ENCODE measurements at places on chromosomes 4 and X. TPM values are rescaled to one million over a fixed set of nuclear protein-coding genes. Genes with fewer than 3 reads are reported as not detected.

GRCh38 chrX:107707866-107708265 is 67.7 kb downstream of the TSC22D3 start:
- DNase-seq, result no peak

DNA sequence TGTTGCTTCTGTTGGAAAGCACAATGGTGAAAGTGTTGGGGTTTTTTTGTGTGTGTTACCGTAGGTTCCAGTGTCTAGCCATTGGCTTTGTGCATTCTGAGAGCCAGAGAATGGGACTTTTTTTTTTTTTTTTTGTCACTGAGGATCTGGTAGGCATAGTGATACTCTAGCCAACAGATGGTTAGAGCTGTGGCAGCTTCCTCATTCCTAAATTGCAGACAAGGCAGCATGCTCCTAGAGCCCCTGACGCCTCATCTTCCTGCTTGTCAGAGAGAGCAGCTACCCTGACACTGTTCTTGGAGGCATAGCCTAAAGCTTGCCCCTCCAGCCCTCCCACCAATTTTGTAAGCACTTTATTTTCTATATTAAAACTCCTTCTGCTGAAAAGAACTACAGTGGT is 27.0 kb downstream of the ARHGEF9 start:
- DNase-seq, result no peak

DNA sequence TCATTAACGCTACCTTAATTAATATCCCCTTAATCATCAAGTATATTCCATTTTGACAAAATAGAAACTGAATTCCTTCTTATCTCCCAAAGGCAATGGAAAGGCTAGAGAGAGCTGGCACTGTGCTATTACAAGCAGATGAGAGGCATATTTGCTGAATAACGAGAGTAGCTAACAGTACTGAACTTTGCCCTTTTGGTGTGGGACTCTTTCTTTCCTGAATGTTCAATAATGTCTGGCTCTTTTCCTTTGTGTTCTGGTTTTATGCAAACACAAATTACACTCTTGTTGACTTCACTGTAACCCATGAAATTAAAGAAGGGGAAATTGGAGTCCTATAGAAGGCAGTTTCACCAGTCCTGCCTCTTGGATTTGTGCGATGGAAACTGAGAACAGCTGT is 63.5 kb downstream of the SHROOM3 start:
- DNase-seq, result no peak

DNA sequence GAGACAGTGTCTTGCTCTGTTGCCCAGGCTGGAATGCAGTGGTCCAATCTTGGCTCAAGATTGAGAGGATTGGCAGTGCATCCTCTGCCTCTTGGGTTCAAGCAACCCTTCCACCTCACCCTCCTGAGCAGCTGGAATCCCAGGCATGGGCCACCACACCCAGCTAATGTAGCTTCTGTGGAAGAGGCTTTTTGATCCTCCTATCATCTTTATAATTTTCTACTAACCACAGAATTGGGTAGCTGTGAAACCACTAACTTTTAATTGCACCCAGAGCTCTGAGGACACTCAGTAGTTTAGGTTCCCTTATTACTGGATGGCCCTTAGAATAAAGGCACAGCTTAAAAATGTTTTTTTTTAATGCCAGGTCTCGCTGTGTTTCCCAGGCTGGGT is 8.9 kb upstream of the AGA start:
- no peak for DNase-seq

DNA sequence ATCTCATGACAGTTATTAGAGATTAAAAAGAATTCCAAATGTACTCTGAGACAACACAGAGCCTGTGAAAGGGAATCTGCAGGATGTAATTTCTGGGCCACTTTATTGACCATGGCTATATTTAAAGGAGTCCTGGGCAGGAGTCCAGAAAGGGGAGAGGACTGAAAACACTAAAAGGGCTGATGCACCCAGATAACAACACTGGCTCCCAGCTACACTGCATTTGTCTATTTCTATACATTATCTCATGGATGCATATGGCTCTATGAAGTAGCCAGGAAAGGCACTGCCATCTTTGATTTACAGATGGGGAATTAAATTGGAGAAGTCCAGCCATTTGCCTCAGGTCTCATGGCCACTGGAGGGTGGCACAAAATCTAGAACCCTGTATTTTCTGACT is 56.0 kb downstream of the MED28 start:
- DNase-seq, result no peak

GRCh38 chr4:53366301-53366716 is 448 bp upstream of the SCFD2 start:
- no peak for DNase-seq

DNA sequence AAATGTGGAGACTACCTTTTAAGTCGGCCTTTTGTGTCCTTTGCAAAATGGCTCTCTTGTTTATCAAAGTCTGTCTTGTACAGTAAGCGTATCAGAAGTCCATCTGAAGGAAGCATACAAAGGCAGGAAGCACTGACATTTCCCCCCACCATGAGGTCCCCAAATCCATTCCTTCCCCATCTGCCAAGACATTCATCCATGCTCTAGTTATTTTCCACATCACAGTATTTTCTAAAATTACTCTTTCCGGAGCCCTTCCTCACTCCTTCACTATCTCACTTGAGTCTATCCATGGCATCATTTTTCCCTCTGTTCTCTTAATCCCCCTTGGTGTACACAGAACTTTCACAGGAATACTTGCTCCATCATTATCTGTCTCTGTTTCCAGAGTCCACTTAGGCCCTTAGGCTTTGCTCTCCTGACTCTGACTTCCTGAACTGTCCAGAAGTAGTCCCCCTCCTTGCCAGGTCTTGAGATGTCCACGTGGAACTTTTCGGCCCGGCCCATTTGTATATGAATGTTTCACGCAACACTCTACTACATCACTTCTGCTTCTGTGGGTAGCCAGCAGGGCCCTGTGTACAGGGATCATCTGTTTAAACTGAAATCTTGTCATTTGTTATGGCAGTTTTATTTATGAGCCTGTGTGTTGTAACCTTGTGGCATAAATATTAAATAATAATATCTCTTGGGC is 2.1 kb downstream of the SEL1L3 start:
- DNase-seq, result no peak

DNA sequence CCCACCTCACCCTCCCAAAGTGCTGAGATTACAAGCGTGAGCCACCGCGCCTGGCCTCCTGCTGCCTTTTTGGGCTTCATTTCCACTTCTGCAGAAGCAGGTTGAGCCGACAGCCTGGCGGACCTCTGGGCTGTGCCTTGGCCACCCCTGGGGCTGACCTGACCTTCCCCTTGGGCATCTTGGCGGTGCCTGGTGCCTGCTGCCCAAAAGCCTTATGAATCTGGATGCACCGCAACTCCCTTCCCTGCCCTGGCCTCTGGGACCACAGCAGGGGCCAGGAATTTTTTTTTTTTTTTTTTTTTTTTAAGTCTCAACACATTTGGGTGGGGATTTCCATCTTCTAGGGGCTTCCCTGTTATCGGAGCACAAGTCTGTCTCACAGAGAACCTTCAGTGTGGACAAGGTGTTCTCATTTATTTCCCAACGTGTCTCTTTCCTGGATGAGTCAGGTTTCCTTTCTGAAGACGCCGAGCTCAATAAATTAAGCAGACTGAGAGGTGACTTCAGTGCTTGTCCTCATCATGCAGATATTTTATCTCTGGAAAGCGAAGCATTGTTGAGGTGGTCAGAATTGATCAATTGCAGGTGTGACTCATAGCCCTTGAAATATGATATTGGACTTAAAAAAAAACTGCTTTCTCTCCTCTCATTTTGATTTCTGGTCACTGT is 79.7 kb downstream of the SHROOM2 start:
- DNase-seq, result no peak

DNA sequence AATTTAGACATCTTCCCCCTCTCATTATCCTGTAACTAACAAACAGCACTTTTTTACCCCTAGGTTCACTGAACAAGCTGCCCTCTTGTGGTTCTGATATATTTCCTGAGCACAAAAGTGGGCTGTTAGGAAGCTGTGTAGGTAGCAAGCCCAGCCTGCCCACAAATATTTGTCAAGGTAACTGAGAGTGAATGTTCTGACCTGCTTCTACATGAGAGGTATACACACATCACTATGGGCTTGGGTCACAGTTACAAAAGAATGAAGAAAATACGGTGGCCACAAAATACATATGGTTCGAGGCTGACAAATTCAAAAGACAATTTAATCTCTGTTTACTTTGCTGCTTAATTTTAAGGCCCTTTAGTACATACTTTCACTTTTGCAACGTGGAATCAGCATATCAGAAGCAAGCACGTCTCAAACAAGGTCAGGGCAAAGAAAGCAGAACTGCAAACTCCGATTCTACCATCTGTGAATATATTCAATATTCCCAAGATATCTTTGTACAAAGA is 78.7 kb downstream of the RBM47 start:
- DNase-seq, result no peak

DNA sequence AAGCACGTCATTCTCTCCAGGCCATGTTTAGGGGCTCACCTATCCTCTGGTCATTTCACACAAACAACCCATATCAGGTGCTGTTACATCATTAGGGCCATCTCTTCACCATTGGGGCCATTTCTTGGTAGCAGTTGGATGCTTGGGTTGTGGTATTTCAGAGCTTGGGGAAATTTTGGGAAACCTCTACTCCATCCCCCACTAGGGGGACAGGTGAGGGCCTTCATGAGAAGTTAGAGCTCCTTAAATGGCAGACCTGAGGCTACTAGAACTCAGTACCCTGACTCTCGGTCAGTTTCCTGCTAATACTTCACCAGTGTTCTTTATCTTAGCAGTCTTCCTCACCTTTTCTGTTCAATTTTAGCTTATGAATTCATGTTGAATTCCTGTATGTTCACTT is 50.2 kb downstream of the ZNF827 start:
- no peak for DNase-seq

DNA sequence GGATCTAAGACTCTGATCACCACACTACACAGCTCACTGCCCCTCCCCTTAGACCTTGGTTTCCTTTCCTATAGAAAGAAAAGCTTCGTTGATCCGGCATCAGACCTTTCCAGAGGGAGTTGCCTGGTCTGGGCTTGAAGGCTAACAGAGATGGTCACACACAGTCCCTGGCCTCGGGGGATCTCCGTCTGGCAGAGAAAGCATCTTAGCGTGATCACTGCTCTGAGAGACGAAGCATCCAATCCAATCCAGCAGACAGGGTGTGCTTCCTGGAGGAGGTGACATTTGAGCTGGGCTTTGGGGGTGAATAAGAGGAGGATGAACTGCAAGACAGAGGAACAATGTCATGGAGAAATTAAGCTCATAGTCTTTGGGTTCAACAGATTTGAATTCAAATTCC is 49.5 kb downstream of the HTRA3 start:
- no peak for DNase-seq

- DNase-seq, result no peak
These were observed 74.9 kb downstream of the NYX start for GRCh38 chrX:41522081-41522480.

GRCh38 chr4:38995660-38996005 is 36.6 kb downstream of the TMEM156 start:
- DNase-seq, result no peak

- DNase-seq, result no peak
These were observed 116.1 kb downstream of the PDLIM5 start for GRCh38 chr4:94567811-94568210.

DNA sequence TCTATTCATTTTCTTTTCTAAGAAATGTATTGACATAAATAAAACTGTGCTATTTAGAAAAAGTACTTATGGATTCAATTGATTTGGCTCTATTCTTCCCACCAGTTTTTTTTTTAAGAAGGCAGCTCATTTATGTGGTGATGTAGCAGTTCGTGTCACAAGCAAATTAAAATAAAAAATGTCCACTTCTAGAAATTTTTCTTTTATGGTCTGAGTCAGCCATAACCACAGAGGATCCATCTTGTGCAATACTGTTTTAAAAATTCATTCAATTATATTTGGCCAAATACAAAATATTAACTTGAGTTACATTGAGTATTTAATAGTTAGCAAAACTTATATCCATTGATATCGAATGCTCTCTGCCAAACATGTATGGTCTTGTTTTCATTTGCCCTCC is 207.9 kb upstream of the FAT1 start:
- no peak for DNase-seq

GRCh38 chr4:140343303-140343702 is 30.1 kb upstream of the SCOC start:
- DNase-seq, result no peak

GRCh38 chrX:140794642-140795041 is 85.1 kb downstream of the LINC00632 start:
- DNase-seq, result no peak

- DNase-seq, result no peak
These were observed 491.7 kb downstream of the RAPGEF2 start for GRCh38 chr4:159594576-159594975.

DNA sequence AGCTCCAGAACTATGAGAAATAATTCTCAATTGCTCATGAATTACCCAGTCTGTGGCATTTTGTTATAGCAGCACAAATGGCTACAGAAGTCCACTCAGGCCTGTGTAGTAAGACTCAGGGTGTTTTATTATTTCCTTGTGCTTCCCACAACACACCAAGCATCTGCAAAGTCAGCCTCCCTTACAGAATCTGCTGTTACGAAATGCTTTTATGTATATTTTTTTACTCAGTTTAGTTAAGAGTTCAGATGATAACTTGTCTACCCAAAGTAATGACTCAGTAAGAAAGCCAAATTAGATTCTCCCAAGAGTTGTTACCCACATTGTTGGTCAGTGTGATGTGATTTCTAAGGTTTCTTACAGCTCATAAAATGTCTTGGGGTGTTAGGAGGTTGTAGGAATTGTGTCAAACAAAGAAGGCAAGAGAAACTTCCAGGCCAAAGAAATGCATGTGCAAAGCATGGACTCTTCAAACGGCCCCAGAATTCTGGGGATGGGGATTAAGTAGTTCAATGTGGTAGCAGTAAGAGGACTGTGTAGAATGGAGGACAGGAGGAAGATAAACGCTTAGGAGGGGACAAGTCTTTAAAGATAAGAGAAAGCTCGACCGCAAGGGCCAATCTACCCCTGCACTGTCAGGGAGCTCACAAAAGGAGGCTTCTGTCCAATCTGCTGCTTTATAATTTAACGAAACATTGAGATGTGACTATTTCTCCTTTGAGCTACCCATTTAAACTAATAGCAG is 35.4 kb upstream of the TMEM184C start:
- DNase-seq, result no peak

- no peak for DNase-seq
These were observed 326.5 kb upstream of the GATB start for GRCh38 chr4:152087335-152087734.

The DCAF4L1 gene
- 0.07 TPM for total RNA-seq

The CCDC160 gene
- 0.97 TPM for total RNA-seq

The USP26 gene
- not detected for total RNA-seq

The ANK2 gene
- 30.5 TPM for total RNA-seq

The GABRE gene
- total RNA-seq, result 1.4 TPM

The RBPJ gene
- 166 TPM for total RNA-seq

The AKAP14 gene
- total RNA-seq, result not detected

The VBP1 gene
- total RNA-seq, result 83.9 TPM

The EDNRA gene
- 0.75 TPM for total RNA-seq

The TAF7L gene
- not detected for total RNA-seq

The MAGEC1 gene
- not detected for total RNA-seq

Data from H9 (cell line).